ENCODE measurements at places on chromosomes 2 and 18. TPM values are rescaled to one million over a fixed set of nuclear protein-coding genes. Genes with fewer than 3 reads are reported as not detected.

Gene FAM124B
- total RNA-seq = not detected

- DNase-seq = no peak
- H3K27ac ChIP-seq = no peak overlapping the region
- H3K36me3 ChIP-seq = no peaks in the 10 kb centered on the region
- H3K4me3 ChIP-seq = no peak overlapping the region
Measured at GRCh38 chr18:6624271-6624660, 105.2 kb upstream of the ARHGAP28 start.

Gene PLGLB2
- total RNA-seq = 0.59 TPM

Gene KIDINS220
- total RNA-seq = 33.1 TPM

Gene LYG1
- 1.0 TPM for total RNA-seq

Gene SULT1C4
- not detected for total RNA-seq

Gene GCG
- not detected for total RNA-seq

Gene GPATCH11
- 17.8 TPM for total RNA-seq

Gene NTSR2
- not detected for total RNA-seq

Gene TUBA3D
- total RNA-seq = not detected
